ENCODE measurements at places on chromosomes 1 and 21. TPM values are rescaled to one million over a fixed set of nuclear protein-coding genes. Genes with fewer than 3 reads are reported as not detected.

The TMEM61 gene
- not detected for polyA plus RNA-seq

- DNase-seq = no peak
Observed at GRCh38 chr1:212247179-212247721, 38.0 kb upstream of the PPP2R5A start.

The OLIG1 gene
- polyA plus RNA-seq = not detected

The OR6K3 gene
- polyA plus RNA-seq = not detected

DNA sequence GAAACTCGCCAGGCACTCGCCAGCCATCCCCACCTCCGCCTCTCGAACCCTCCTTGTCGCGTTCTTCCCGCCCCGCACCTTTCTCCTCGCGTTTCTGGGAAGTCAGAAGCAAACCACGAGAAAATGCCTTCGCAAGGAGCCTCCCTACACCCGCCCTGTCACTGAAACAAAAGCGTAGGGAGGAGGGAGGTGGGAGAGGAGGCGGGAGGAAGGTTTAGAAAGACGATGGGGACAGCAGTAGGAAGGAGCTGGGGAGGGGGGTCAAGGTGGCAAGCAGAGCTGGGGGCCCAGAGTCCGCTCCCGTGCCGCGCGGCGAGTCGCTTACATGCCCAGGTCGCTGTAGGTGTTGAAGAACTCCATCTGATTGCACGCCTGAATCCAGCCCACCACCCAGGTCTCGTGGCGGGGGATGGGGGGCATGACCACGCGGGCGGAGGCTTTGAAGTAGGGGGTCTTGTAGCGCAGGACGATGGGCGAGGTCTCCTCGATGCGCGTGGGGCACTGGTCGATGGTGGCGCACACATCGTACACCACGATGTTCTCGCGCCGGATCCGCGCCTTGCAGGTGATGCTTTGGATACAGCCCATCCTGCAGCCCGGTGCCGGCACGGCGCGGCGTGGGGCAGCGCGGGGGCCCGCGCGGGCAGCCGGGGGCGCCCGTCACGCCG, 1.0 kb downstream of the FAM78B start:
- DNase-seq = no peak

- DNase-seq = no peak
Observed at GRCh38 chr1:227883073-227883520, 64.6 kb downstream of the WNT9A start.

GRCh38 chr21:28543975-28544374, 448.7 kb downstream of the LTN1 start:
- DNase-seq = no peak
